Neural crest cell (in vitro differentiated cells): ENCODE measurements at places on chromosomes 1 and 21. TPM values are rescaled to one million over a fixed set of nuclear protein-coding genes. Genes with fewer than 3 reads are reported as not detected.

Gene KIF17
- total RNA-seq, result 1.1 and 1.6 TPM in 2 replicates

Gene CXADR
- total RNA-seq, result 32.6 and 34.8 TPM in 2 replicates

Gene CACNA1S
- 0.07 TPM in 2 replicates for total RNA-seq

Gene PRDM15
- total RNA-seq, result 11.6 and 12.0 TPM in 2 replicates

Gene ADGRB2
- 17.8 and 18.8 TPM in 2 replicates for total RNA-seq

Gene FOXD3
- 42.5 and 46.9 TPM in 2 replicates for total RNA-seq

Gene NLRP3
- 0.07 TPM in 2 replicates for total RNA-seq

Gene PLA2G2D
- total RNA-seq, result not detected in 2 replicates

Gene FCRL2
- total RNA-seq, result not detected in 2 replicates

Gene FAM72C
- 5.1 and 7.1 TPM in 2 replicates for total RNA-seq

Gene SPATA17
- total RNA-seq, result 1.7 and 2.5 TPM in 2 replicates

Gene DLGAP3
- total RNA-seq, result 4.7 and 5.0 TPM in 2 replicates

GRCh38 chr1:70542030-70542429, 131.0 kb downstream of the CTH start:
- peaks cover 5% of the 10 kb centered on the region for H3K4me1 ChIP-seq
- no peak for DNase-seq
- H3K4me3 ChIP-seq, result no peak overlapping the region
- H3K36me3 ChIP-seq, result no peaks in the 10 kb centered on the region
- peaks cover 3% of the 10 kb centered on the region for H3K27me3 ChIP-seq

- DNase-seq, result peak; percentile 20
- no peaks in the 10 kb centered on the region for H3K36me3 ChIP-seq
- no peaks in the 10 kb centered on the region for H3K27me3 ChIP-seq
- H3K4me1 ChIP-seq, result no peaks in the 10 kb centered on the region
- no peak overlapping the region for H3K4me3 ChIP-seq
Observed at GRCh38 chr1:172002725-172003345, 161.5 kb downstream of the DNM3 start.

- no peak overlapping the region for H3K27ac ChIP-seq
- DNase-seq, result no peak
- H3K4me1 ChIP-seq, result peaks cover 11% of the 10 kb centered on the region
- H3K36me3 ChIP-seq, result no peaks in the 10 kb centered on the region
- H3K4me3 ChIP-seq, result no peak overlapping the region
Observed at GRCh38 chr1:18714404-18715175, 83.9 kb downstream of the PAX7 start.

DNA sequence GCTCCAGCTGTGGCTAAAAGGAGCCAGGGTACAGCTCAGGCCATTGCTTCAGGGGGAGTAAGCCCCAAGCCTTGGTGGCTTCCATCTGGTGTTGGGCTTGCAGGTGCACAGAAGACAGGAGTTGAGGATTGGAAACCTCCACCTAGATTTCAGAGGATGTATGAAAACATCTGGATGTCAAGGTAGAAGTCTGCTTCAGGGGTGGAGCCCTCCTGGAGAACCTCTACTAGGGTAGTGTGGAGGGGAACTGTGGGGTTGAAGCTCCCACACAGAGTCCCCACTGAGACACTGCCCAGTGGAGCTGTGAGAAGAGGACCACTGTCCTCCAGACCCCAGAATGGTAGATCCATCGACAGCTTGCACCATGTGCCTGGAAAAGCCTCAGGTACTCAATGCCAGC, 183.0 kb downstream of the PDE4B start:
- H3K27me3 ChIP-seq, result no peaks in the 10 kb centered on the region
- H3K27ac ChIP-seq, result no peak overlapping the region
- no peak for DNase-seq
- H3K36me3 ChIP-seq, result peaks cover 15% of the 10 kb centered on the region

GRCh38 chr1:198681831-198682759, 43.3 kb downstream of the PTPRC start:
- no peaks in the 10 kb centered on the region for H3K36me3 ChIP-seq
- H3K27ac ChIP-seq, result peak overlapping the region; percentile 84
- no peaks in the 10 kb centered on the region for H3K27me3 ChIP-seq
- peaks cover 34% of the 10 kb centered on the region for H3K4me1 ChIP-seq

GRCh38 chr1:47738560-47739182, 258.5 kb downstream of the TRABD2B start:
- H3K36me3 ChIP-seq, result no peaks in the 10 kb centered on the region
- no peak overlapping the region for H3K4me3 ChIP-seq
- no peak overlapping the region for H3K27ac ChIP-seq
- peak; percentile 74 for DNase-seq

- no peaks in the 10 kb centered on the region for H3K36me3 ChIP-seq
- DNase-seq, result no peak
- H3K27ac ChIP-seq, result no peak overlapping the region
Observed at GRCh38 chr1:59115865-59116264, 181.0 kb upstream of the FGGY start.

GRCh38 chr1:29162476-29163138, 19.1 kb downstream of the SRSF4 start:
- no peak for DNase-seq
- peaks cover 17% of the 10 kb centered on the region for H3K36me3 ChIP-seq
- no peak overlapping the region for H3K4me3 ChIP-seq
- H3K27ac ChIP-seq, result no peak overlapping the region

DNA sequence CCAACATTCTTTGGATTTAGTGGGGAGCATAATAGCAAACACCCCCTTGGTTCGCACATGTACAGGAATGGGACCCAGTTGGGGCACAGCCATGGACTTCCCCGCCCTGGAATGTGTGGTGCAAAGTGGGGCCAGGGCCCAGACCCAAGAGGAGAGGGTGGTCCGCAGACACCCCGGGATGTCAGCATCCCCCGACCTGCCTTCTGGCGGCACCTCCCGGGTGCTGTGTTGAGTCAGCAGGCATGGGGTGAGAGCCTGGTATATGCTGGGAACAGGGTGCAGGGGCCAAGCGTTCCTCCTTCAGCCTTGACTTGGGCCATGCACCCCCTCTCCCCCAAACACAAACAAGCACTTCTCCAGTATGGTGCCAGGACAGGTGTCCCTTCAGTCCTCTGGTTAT, 21.8 kb downstream of the UQCRHL start:
- peaks cover under 1% of the 10 kb centered on the region for H3K27me3 ChIP-seq
- no peaks in the 10 kb centered on the region for H3K36me3 ChIP-seq
- DNase-seq, result no peak
- no peaks in the 10 kb centered on the region for H3K4me1 ChIP-seq

DNA sequence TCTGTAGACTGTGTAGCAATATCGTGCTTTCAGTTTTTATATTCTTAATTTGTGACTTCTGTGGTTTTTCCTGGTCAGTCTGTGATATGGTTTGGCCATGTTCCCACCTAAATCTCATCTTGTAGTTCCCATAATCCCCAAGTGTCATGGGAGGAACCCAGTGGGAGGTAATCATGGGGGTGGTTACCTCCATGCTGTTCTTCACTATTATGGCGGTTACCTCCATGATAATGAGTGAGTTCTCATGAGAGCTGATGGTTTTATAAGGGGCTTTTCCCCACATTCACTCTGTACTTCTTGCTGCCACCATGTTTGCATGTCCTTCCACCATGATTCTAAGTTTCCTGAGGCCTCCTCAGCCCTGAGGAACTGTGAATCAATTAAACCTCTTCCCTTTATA, 169.8 kb downstream of the LEPR start:
- H3K36me3 ChIP-seq, result no peaks in the 10 kb centered on the region
- no peak overlapping the region for H3K27ac ChIP-seq
- no peak overlapping the region for H3K4me3 ChIP-seq
- no peak for DNase-seq

DNA sequence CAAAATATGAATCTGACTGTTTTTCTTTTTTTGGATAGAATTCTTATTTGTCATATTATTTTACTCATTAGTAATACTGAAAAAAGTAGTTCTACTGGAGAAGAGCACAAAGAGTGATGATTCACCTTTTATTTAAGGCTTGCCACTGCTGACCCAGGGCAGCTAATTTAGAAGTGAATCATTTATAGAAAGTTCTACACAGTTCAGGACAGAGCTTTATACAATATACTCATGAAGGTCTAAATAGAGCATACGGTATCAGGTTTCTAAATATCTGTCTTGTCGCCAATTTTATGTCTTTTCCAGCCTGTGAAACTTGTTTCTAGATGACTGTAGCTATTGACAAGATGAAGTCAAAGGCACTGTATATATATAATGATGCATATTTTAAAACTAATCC, 25.0 kb downstream of the GIPC2 start:
- no peaks in the 10 kb centered on the region for H3K4me1 ChIP-seq
- H3K27ac ChIP-seq, result no peak overlapping the region
- DNase-seq, result no peak
- H3K27me3 ChIP-seq, result peaks cover 8% of the 10 kb centered on the region
- no peaks in the 10 kb centered on the region for H3K36me3 ChIP-seq
- no peak overlapping the region for H3K4me3 ChIP-seq

DNA sequence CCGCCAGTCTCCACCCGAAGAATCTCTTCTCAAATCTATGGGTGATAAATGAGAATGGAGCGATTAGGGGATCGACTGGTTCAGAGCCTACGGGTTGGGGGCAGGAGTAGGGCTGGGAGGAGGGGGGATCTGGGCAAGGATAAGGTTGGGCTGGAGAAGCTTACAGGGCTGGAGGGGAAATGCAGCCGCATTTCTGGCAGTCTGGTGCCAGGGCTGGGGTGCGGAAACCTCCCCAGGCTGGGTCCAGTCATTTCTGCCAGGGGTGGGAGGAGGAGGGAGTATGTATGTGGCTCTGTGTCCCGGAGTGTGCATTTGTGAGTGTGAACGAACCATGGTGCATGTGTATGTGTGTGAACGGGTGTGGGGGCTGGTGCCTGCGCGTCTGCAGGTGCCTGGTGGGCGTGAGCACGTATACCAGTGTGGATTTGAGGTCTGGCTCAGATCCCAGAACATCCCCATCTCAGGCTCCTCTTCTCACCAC, 10.2 kb downstream of the C1orf216 start:
- H3K27ac ChIP-seq, result peak overlapping the region; percentile 71
- no peaks in the 10 kb centered on the region for H3K36me3 ChIP-seq
- peaks cover 21% of the 10 kb centered on the region for H3K4me1 ChIP-seq
- DNase-seq, result no peak
- peak overlapping the region; percentile 88 for H3K4me3 ChIP-seq

GRCh38 chr1:115430441-115431158, 92.6 kb upstream of the NGF start:
- no peaks in the 10 kb centered on the region for H3K4me1 ChIP-seq
- no peaks in the 10 kb centered on the region for H3K27me3 ChIP-seq
- H3K36me3 ChIP-seq, result no peaks in the 10 kb centered on the region
- no peak overlapping the region for H3K4me3 ChIP-seq
- no peak for DNase-seq

DNA sequence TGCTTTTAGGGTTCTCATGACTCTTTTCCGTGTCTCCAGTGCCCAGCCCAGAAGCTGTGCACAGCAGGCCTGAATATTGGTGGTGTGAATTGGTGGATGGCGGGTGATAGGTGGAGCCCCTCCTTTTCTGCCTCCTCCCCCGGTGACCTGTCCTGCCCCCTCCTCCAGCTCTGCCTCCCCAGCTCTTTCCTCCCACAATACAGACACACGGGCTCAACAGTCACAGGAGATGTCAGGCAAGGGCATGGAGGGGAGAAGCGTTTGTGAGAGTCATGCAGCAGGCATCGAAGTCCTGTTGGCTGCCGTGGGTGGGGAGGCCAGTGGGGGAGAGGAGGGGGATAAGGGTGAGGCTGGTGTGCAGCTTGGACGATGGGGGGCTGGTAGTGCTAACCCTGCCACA, 17.3 kb upstream of the TTC4 start:
- H3K27me3 ChIP-seq, result peaks cover 33% of the 10 kb centered on the region
- DNase-seq, result no peak
- H3K36me3 ChIP-seq, result no peaks in the 10 kb centered on the region
- no peaks in the 10 kb centered on the region for H3K4me1 ChIP-seq
- no peak overlapping the region for H3K4me3 ChIP-seq

- H3K27ac ChIP-seq, result peak overlapping the region; percentile 31
- H3K36me3 ChIP-seq, result no peaks in the 10 kb centered on the region
- no peaks in the 10 kb centered on the region for H3K27me3 ChIP-seq
- no peak for DNase-seq
- peaks cover 7% of the 10 kb centered on the region for H3K4me1 ChIP-seq
Observed at GRCh38 chr1:232142403-232143314, 487.3 kb downstream of the SIPA1L2 start.

- H3K4me1 ChIP-seq, result no peaks in the 10 kb centered on the region
- H3K27ac ChIP-seq, result no peak overlapping the region
- no peak for DNase-seq
Observed at GRCh38 chr1:206094024-206094423, 23.2 kb downstream of the AVPR1B start.

DNA sequence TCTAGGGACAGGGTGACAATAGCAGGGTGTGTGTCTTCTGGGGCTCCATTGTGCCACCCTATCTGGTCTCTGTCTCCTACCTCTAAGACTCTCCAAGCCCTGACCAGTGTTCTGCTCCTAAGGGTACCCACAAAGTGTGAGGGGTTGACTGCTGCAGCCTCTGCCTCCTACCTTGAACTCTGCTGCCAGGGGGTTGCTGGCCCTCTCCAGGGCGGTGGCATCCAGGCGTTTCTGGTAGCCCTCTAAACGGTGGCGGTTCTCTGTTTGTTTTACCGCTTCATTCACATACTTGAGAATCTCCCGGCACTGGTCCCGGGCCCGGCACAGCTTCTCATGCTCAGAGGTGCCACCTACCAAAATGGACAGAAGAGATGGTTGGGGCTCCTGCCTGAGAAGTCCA, 24.4 kb downstream of the LRRC71 start:
- H3K4me1 ChIP-seq, result no peaks in the 10 kb centered on the region
- no peak for DNase-seq
- H3K27me3 ChIP-seq, result no peaks in the 10 kb centered on the region
- H3K27ac ChIP-seq, result no peak overlapping the region
